Pons (tissue), 1 donor: ENCODE measurements at places on chromosomes 5 and 9.

- DNase-seq = no peak
Measured at GRCh38 chr5:148910686-148911361, 84.4 kb downstream of the ADRB2 start.

DNA sequence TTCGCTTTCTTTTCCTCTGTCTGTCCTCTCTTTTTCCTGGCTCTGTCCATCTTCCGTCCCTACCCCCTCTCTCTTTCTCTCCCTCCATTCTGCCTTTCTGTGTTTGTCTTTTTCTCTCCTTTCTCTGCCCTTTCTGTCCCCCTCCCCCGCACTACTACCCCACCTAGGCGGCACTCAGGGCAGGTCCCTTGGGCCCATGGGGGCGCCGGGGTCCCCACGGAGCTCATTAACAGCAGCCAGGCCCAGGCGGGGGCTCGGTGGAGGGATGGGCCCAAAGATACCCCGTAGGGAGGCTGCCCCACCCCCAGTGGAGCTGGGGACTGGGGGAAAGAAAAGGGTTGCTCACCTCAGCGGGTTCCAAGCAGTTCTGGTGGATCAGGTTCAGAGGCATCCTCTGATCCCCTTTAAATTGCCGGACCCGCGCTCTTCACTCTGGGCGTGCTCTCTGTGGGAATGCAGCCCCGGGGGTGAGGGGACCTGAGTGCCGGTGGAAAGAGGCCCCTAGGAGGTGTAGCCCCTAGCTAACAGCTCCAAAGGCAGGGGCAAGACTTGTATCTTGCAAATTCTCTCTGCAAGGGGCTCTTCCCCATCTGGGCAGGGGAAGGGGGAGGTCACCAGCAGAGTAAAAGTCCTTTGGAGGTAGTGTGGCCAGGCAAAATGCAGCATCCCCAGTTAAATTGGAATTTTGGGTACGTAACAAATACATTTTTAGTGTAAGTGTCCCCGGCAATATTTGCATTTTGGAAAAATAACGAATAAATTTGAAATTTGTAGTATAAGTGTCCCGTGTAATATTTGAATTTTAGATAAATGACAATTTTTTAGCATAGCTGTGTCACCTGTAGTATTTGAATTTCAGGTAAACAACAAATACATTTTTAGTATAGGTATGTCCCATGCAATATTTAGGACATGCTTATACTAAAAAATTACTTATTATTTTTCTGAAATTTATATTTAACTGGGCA lies 7.4 kb downstream of the LHX2 start:
- DNase-seq = no peak

DNA sequence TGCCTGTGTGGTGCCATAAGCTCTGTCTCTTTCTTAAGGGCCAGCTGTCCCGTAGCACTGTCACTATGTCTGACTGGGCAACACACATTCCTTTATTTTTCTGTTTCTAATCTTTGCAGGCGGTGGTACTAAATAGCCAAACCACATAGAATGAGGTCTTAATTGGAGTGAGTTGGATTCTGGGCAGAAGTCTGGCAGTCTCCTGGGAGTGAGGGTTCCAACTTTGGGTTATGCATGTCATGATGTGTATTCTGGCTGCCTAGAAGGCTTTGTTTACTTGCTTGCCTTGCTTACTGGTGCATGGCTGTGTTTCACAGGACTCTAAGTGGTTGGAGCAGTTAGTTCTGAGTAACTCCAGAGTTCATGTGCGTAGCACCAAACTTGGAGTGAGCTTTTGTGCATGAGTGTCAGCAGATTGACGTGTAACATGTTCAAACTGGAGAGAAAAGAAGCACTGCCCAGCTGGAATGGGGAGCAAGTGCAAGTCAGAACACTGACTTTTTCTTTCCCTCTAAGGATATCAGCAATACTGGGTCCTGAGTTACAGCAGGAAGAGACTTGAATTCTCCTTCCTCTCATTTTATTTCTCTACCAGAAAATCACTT lies 185.8 kb downstream of the PCSK1 start:
- DNase-seq = peak; percentile 34

DNA sequence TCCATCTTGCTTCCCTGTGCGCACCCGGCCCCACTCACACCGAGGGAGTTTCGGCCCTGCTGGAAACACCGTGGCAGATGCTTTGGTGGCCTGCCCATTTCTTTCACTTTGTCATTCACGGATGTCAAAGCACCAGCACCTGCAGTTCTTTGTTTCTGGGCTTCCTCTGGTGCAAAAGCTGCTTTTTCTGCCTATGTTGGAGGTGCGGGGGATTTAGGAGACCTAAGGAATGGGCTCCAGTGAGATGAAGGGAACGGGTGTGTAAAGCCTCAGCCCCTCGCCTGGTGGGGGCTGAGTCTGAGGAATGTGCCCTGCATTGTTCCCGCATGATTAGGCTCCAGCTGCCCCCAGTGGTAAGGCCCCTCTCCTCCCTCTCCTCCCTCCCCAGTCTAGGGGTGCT lies 62.3 kb downstream of the THBS4 start:
- DNase-seq = no peak

GRCh38 chr5:157820593-157821252 lies 38.2 kb downstream of the CLINT1 start:
- peak; percentile 34 for DNase-seq

GRCh38 chr9:20040991-20041696 lies 252.3 kb upstream of the SLC24A2 start:
- DNase-seq = peak; percentile 85

GRCh38 chr5:122102825-122103224 lies 24.8 kb upstream of the LOX start:
- no peak for DNase-seq

DNA sequence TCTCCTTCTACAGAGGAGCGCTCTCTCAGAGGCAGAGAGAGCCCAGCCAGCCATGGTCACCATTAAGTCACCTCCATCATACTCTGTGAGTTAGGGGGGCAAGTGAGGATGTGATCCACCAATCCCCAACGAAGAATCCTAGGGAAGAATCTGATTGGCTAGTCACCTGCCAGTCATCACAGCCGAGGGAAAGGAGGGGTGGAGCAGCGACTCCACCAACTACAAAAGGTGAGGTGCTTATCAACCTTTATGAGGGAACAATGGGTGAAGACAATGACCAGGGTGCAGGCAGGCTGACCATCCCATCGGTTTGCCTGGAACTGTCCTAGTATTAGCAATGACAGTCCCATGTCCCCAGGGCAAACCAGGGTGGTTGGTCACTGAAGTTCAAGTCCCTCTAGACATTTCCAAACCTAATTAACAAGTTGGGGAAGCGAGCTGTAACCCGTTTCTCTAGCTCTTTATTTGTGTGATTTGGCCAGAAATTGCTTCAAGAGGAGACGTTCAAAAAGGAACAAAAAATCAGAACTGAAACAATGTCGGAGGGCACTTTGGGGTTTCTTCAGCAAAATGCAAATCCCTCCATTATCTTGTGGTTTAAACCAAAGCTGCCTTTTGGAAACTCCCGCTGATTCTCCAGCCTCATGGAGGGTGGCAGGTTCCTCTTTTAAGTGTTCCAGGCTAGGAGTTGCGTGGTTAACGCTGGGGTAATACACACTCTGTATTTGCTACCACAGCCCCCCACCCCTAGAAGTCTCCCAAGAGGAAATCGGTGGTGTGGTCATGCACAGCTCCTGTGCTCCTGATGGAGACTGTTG lies 18.8 kb upstream of the FCN1 start:
- peak; percentile 43 for DNase-seq

- no peak for DNase-seq
Measured at GRCh38 chr5:160685219-160685618, 166.8 kb downstream of the ATP10B start.

DNA sequence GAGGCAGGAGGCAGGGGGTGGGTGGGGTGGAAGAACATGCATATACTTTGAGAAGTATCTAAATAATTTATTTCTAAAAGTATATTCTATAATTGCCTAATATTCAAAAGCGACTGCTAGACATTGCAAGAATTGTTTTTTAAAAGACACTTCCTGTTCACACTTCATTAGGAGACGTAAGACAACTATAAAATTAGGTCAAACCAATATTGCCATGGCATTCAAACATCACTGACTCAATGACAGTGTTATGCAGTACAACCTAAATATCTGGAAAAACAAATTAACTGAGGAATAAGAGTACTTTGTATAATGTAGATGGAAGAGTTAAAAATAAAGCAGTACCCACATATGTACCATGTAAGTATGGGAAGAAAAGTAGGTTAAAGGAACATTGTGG lies 4.5 kb downstream of the CCNH start:
- no peak for DNase-seq

DNA sequence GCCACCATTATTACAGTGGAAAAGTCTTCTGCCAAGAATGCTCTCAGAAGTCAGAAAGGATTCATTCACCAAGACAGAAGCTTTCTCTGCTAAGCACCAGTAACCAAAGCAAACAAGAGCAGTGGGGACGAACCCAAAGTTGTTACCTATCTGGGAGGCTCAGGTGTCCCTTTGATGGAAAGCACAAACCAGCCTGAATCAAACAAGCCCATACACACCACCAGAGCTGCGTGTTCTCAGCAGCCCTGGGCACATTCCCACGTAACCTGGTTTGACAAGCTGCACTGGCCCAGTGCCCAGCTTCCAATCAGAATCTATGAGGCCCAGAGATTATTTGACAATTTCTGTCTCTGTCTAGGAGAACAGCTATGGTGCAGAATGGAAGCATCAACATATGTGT lies 252.6 kb downstream of the ACTL7B start:
- DNase-seq = no peak

DNA sequence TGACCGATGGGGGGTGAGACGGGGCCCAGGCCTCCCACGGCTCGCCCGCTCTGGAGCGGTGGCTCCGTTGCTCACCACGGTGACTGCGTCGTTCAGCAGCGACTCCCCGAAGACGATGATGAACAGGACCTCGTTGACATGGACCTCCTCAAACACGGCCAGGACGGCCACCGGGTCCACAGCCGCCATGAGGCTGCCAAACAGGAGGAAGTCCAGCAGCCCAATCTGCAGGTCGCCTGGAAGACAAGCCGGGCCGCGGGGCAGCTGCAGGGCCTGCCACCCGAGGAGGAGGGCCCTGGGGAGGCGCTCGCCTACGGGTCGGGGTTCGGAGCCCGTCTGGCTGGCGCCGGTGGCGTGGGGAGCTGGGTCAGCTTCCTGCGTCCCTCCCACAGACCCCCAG lies 36.0 kb downstream of the SLC9A3 start:
- DNase-seq = no peak

DNA sequence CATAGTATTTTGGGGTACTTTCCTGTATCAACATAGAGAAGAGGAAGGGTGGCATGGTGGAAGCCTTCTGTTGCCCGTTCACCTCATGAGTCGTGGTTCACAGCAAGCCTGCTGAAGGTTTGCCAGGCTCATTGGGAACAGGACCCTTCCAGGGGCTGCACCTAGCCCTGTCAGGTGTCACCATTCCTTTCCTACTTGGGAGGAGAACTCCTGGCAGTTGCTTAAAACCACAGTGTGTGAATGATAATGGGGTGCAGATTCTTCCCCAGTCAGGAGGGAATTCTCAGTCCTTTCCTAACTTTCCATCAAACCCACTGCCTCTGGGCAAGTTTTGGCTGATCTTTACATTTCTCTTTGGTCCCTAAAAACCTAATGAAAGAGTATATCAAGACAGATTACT lies 99.4 kb upstream of the CTNND2 start:
- DNase-seq = no peak

DNA sequence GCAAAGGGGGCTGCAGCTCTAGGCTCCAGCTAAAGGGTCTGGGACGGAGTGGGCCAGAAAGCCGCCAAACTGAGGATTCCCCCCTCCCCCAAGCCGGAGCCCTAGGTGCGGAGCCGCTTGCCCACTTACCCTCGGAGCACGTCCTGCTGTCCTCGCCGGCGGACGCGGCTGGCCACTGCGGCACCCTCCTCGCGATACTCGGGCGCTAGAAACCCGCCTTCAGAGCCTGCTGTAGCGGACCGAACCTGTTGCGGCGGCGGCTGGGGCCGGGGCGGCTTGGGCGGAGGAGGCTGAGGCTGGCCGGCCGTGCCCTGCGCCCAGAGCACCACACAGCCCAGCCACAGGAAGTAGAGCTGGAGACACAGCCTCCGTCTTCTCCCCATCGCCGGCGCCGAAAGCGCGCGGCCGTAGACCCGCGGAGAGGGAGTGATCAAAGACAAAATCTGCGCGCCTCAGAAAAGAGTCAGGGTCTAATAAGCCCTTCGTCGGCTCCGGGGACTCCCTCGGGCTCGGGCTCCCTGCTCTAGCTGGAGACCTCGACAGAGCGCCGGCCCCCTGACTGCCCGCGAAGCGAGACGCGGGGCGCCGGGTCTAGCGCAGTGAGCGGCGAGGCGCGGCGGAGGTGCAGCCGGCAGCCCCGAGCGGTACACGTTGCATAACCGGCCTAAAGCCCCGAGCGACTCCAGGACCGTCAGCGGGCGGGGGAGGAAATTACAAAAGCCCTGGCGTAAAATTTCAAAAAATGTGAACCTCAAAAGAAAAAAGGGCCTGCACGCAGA lies 635 bp downstream of the FBN2 start:
- DNase-seq = no peak

DNA sequence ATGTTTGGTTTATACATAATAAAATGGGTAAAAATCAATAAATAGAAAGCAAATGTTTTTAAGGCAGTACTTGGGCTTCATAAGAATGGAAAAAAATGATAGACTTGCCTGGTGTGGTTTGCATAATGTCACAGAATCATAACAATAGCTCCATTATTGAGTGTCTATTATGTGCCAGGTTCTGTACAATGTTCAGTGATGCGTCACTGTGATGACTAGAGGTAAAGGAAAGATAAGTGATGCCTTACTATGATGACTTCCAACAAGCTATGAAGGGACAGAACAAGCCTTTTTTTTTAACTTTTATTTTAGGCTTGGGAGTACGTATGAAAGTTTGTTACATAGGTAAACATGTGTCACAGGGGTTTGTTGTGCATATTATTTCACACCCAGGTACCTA lies 128.8 kb downstream of the TMC1 start:
- DNase-seq = no peak

- no peak for DNase-seq
Measured at GRCh38 chr5:137287569-137287968, 211.6 kb downstream of the SPOCK1 start.

GRCh38 chr9:12884736-12885395 lies 110.0 kb downstream of the LURAP1L start:
- peak; percentile 74 for DNase-seq

GRCh38 chr5:81397176-81397575 lies 3.2 kb upstream of the ACOT12 start:
- no peak for DNase-seq

- DNase-seq = no peak
Measured at GRCh38 chr5:6739603-6740002, 26.4 kb downstream of the TENT4A start.

DNA sequence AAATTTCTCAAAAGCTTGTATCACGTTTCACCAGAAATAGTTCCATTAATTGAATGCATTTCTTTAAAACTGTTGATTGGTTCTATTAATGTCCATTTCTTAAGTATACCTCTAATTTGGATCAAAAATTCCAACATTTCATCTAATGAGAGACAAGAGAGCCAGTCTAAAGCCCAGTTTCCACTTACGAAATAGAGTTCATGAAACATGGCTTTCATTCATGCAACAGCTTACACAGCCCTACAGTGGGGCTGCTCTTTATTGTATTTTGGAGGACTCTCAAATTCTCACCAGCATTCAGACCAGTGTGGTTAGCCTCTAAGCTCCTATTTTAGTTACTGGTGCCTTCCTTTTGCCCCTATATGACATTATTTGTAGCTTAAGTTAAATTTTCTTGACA lies 566.9 kb upstream of the RGMB start:
- DNase-seq = no peak
